ENCODE measurements at places on chromosomes 5 and 9.

DNA sequence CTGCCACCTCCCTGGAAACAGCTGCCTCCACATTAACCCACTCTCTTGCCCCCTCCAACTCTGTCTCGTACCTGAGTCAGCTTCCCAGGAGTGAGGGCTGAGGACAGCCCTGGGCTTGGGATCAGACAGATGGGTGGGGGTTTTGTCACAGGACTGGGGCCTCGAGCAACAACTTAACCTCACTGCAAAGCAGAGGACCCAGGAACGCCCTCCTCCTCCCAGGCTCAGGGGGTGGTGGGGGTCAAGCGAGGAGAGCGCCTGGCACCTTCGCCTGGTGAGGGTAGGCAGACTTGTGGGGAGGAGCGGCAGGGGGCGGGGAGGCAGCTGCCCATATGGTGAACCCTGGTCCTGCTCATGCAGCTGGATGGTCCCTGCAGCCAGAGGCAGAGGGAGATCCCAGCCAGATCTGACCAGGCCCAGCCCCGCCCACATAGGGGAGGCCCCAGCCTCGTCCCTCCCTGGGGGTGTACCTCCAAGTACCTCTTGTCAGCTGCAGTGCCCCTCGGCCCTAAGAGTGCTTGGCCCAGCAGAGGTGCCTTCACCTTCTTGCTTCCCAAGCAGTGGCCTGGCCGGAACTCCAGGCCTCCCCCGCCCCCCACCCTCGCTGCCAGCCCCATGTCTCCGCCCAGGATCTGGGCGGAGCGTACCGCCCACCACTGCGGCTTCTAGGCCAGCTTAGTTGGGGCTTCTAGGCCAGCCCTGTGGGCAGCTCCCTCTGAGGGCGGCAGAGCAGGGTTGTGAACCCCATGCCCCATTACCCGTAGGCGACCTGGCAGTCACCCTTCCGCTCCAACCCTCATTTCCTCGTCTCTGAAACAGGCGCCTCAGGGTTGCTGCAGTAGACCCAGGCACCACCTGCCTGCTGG, at the start of gene SARDH:
Gene SARDH (minus strand): TSS at position 579 of the 866 bp plus-strand sequence. CDS start 4,179 bp downstream, outside the sequence.
- peak; percentile 27 for DNase-seq

DNA sequence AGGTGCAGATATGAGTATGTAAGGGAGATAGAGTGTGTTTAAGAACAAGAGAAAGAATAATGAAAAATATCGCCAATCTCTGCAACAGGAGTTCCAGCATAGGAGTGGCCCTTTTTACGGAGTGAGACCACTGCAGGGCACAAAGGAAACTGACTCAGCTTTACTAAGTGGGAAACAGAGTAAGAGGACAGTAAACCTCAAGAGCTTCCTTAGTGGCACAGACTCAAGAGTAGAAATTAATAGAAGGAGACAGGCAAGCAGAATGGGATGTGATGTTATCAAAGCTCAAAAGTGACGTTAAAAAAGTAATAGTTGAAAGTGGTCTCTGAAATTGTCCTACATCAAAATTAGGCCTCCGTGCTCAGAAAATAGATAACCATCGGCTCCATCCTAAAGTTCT, 2.1 kb upstream of the SH3RF2 start:
- DNase-seq: no peak

- no peak for DNase-seq
These were observed 479.0 kb downstream of the ZSWIM6 start for GRCh38 chr5:61811052-61811451.

DNA sequence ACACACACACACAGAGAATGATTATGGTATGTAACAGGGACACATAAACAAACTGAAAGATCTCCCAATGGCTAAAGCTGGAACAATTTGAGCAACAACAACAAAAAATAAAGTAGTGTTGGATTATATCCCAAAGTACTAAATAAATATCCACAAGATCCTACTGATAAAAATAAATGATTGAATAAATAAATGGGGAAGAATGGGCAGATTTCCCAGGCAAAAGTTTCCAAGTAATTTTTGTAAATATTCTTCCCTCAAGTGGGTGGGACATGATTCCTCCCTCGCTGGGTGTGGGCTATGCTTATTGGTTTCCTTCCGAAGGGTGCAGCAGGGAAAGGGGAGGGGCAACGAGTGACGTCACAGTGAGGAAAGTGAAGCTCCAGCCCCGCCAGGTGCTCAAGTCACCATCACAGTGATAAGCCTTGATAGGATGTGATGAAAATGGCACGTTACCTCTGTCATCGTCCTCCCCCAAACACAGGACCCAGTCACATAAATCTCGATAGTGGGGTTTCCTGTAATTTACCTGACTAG, 295.3 kb downstream of the DRD1 start:
- DNase-seq: no peak

DNA sequence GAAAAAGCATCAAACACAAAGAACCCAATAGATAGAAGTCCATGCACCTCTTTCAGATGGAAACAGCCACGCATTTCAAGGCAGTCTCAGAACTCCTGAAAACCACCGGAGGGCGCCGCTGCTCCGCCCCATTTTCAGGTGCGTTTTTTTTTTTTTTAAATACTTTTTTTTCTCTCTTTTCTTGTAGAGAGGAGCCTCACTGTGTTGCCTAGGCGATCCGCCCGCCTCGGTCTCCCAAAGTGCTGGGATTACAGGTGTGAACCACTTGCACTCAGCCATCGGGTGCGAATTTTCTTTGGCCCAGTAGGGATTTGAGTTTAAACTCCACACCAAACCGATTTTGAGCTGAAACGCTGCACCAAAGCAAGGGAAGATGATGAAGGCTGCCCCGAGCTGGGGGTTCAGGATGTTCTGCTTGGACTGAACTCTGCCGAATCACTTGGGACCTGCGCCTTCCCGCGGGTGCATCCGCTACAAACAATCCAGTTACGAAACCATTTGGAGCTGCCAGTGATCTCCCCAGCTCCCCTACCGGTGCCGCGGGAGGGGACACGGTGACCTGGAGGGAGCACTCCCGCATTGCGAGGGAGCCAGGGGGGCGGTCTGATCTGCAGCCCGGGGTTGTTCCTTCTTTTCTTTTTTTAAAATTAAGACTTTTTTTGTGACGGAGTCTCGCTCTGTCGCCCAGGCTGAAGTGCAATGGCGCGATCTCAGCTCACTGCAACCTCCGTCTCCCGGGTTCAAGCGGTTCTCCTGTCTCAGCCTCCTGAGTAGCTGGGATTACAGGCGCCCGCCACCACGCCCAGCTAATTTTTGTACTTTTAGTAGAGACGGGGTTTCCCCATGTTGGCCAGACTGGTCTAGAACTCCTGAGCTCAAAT, 1.4 kb downstream of the PTGR1 start:
- peak; percentile 54 for DNase-seq

DNA sequence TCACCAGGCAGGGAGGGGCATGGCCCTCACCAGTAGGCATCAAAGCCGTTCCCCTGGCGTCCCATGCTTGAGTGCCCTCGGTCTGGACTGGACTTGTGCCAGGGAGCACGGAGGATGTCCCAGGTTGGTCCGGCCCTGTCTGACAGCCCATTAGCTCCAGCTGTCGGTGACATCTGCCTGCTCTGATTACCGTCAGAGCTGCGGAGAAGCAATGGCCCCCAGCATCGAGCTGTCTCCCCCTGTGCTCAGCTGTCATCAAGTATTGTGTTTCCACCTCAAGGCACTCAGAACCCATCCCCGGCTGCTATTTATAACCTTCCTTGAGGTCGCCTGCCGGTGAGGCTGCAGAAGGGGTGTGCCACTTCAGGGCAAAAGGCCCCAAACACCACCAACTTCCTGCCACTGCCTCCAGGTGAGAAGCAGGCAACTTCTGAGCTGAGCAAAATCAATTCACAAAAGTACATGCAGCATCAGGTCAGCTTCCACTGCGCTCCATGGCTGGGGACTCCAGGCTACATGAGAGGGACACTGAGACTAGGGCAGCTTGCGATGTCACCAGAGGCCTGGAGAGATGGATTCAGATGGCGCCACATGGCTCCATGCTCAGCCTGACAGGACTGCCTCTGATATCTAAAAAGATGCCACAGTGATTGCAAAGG, 142.7 kb downstream of the C5orf15 start:
- DNase-seq: no peak

DNA sequence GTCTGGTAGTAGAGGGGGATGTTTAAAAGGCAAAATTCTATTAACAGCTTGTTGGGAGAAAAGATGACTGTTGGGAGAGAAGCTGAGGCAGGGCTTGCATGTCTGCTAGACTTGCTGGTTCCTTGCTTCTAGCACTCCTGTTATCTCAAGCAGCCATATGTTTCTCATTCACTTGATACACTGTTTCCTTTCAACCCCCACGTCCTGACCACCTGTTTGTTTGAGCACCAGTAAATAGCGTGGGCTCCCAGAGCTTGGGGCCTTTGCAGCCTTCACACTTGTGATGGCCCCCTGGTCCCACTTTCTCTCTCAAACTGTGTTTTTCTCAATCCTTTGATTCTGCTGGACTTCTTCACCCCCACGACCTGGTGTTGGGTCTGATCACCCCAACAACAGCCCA, 111.7 kb upstream of the TMEM161B start:
- no peak for DNase-seq

DNA sequence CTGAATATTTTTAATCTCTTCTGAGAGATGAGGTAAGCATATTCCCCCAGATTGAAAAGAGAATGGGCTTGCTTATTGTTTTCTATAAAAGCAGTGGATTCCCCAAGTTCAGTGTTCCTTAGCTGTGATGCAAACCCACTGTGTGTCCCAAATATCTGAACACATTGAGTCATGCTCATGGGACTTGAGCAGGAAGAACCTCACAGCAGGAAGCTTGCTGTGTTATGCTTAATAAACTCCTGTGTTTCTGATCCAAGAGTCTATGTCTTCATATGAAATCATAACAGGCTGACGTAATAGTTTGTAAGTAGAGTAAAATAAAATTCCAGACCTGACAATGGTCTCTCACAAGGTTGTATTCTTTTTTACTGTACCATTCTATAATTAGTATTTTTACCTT, 24.8 kb upstream of the LOX start:
- DNase-seq: no peak

DNA sequence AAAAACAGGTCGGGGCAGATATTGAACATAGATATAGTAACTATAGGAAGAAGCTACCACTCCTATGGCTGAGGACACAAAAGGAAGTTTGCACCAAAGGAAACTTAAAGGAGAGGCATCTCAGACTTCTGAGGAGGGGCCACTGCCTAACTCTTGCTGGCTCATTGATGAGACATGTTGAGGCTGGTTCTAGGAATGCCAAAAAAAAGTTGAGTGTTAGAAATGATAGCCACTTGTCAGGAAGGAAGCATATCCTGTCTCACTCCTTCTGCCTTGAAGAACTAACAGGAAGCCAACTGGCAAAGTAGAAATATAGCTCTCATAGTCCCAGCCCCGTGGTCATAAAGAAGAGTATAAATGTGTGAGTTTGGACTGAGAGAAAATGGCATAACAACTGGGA, 23.3 kb upstream of the STOM start:
- no peak for DNase-seq

GRCh38 chr5:74149395-74149794, 491.1 kb downstream of the ENC1 start:
- DNase-seq: no peak

GRCh38 chr5:32314658-32315057, 1.9 kb upstream of the MTMR12 start:
- no peak for DNase-seq

DNA sequence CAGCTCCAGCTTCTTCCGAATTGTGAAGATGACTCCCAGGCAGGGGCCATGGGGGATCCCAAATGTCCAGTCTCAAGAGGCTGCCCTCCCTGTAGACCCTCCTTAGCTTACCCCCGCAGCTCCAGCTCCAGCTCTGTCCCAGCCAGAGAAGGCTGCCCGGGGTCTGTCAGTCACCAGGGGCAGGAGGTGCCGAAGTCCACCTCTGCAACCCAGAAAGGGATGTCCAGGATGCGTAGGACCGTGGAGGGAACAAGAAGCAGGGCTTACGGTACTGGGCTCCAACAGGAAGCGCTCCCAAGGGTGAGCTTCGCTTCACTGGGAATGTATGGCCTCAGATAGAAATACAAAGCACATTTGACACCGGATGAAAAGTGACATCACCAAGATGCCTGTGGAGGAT, 6.0 kb downstream of the IPPK start:
- no peak for DNase-seq

DNA sequence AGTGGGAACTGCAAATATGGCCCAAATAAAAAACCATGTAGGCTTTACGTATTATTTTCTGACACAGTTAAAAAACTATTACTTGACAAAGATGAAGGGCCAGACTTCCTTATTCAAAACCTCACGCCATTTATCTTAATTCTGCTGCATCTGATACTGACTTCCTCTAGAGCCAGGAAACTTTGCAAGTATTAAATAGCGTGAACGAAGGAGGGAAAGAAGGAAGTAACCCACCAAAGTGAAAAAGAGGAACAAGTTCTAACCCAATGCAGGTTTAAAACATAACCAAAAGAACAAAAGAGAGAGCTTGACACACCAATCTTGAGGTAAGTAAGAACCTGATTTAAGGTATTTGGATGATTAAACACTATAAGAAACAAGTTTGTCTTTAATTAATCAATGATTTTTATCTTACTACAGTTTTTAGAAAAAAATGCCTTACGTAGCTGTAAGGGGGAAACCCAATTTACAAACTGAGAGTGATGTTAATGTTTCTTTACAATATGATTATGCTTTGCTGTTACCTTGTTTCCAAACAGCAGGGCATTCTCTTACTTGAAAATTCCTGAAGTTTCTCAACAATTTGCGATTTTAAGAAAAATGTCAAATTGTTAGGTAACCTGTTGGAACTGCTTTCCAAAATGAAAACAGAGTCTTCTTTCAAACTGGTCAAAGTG, at the start of gene GAPT:
Gene GAPT (plus strand): TSS at position 220 of the 677 bp plus-strand sequence. CDS start 3,102 bp downstream, outside the sequence.
- DNase-seq: no peak

DNA sequence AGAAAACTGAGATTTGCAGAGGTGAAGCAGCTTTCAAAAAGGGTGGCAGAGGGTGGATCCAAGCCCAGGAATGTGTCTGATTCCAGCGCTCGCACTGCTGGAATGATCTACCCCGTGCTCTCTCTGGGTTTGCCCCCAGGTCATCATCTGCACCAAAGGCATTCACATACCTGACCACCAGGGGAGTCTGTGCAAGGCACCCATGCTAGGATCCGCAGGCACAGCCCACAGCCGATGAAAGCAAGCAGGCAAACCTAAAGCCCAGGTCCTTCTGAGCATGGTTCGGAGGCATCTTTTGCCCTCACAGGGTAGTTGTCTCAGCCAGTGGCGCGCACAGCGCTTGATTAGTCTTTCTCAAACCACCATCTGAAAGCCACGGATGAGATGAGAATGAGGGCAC, 56.6 kb downstream of the TEK start:
- DNase-seq: no peak

GRCh38 chr9:20940447-20941173, 90.8 kb downstream of the HACD4 start:
- DNase-seq: no peak

- DNase-seq: no peak
These were observed 9.3 kb downstream of the PTGER4 start for GRCh38 chr5:40688996-40689395.

- no peak for DNase-seq
These were observed 1.0 kb upstream of the EFNA5 start for GRCh38 chr5:107671742-107672210.

- no peak for DNase-seq
These were observed 80.2 kb downstream of the PIK3R1 start for GRCh38 chr5:68295772-68296171.

All from stimulated activated naive CD4-positive, alpha-beta T cell treated with Interleukin-2 at 50 U/mL for 16 hours (primary cell).